ENCODE measurements at places on chromosomes 2 and 18.

GRCh38 chr18:55355223-55355622 is 232.8 kb downstream of the TCF4 start:
- DNase-seq: no peak

DNA sequence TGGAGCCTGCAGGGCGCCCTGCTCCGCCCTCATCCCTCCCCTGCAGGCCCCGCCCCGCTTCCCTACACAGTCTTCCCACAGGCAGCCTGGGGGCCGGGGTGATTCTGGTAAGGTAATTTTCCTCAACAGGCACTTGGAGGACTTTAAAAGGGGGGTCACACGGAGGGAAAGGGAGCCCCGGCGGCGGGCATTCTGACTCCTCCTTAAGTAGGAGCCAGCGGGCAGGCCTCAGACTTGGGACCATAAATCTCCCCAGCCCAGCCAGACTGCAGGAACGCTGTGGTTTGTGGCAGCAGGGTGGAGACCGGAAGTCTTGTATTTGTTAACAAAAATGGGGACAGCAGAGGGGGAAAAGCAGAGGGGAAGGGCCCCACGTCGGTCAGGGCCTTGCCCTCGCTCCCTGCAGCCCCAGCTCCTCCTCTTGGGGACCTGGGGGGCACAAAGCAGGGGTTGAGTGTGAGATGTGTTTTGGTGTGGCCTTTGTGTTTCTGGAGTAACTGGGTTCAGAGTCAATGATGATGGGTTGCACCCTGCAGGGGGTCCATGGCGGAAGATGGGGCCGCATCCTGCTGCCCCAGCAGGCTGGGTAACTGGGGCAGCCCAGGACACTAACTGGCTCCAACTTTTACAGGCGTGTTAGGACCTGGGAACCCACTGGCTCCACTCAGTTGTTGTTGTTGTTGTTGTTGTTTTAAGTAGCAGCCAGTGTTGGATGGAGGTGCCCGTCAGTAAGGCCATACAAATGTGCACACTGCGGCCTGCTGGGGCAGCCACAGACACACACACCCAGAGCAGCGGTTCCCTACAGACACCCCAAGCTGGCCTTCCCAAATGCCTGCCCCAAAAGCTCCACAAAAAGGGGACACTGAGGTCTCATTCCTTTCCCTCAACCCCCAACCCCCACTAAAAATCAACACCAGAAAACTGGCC is 27.7 kb downstream of the SMAD7 start:
- no peak for DNase-seq

DNA sequence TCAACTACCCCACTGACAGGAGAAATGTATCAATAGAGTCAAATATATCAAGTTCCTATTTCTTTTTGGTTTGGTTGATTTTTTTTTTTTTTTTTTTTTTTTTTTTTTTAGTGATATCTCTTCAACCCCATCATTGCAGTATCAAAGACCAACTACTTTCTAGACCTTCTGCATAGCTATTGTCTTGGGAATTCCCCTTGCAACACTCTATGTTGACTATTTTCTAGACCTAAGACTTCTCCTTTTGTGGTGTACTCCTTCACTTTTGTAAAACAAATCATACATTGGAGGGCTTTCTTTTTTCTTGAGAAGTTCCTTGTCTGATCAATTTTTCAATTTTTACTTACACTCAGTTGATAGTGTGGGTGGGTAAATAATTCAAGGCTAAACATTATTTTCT is 46.5 kb upstream of the NR4A2 start:
- DNase-seq: no peak

DNA sequence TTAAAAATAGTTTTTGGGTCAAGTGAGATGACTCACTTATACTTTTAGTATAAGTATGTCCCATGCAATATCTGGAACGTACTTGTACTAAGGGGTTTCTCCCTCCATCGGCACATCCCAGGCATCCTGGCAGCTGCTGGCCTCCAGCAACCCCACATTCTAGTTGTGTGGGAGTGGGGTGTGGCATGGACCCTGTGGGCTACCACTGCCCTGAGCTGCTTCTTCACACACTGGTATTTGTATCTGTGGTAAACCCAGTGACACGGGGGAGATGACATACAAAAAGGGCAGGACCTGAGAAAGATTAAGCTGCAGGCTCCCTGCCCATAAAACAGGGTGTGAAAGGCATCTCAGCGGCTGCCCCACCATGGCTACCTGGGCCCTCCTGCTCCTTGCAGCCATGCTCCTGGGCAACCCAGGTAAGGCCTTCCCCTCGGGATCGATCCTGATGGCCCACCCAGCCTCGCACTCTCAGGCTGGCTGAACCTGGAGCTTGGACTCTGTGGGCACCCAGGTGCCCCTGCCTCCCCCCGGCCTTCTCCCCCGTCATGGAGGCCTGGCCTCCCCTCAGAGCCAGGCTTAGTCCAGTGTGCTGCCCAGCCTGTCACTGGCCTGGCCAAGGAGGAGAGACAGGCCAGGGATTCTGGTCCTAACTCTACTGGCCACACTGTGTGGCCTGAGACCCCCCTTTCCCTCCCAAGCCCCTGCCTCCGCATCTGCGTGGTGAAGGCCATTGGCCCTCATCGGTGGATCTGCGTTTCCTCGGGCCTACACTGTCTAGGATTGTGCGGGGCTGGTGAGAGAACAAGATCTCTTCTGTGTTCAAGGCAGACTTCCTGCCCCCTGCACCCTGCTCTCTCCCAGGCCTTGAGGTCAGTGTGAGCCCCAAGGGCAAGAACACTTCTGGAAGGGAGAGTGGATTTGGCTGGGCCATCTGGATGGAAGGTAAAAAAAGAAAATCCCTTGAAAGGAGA is at the start of gene GNLY:
Gene GNLY, plus strand, starts transcription at position 307 of the 974 bp plus-strand sequence. Its CDS starts 61 bp downstream, at position 368.
- no peak for DNase-seq

GRCh38 chr2:159290289-159290907 is 3.9 kb upstream of the WDSUB1 start:
- no peak for DNase-seq

DNA sequence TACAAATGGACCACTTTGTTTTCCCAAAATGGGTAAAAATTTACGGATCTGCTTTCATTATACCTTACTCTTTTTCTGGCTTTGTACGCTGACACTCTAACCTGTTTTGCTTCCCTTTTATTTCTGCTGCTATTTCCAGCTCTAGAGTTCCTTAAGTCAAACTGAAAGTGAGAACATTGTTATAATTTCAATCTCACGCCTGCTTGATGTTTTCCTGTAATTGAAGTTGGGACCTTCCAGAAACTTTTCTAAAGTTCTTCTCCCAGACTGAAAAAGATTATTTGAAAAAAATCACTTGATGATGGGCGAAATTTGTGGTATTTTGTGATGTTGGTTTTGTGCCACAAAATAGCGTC is 1.8 kb downstream of the GLS start:
- DNase-seq: no peak

DNA sequence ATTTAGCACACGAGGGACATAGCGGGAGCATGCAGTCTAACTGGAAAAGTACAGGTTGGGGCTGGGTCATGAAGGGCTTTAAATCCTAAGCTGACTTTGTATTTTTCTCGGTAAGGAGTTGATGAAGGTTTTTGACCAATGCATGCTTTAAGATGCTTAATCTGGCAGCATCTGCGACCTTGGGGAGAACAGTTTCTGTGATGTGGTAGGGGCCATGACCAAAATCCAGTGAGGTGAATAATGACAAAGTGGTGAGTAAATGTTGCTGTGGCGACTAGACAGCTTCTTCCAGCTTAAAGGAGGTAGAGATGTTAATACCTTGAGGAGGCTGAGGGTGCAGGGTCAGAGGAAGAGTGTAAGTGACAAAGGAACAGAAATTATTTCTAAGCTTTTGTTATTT is 174.6 kb upstream of the ALPP start:
- no peak for DNase-seq

GRCh38 chr2:44237221-44237620 is 38.1 kb upstream of the SLC3A1 start:
- DNase-seq: no peak
